Activated CD8-positive, alpha-beta memory T cell treated with anti-CD3 and anti-CD28 coated beads, Interleukin-2, amount 50 U/mL, for 48 hours (primary cell): ENCODE measurements at places on chromosomes 13 and 19.

DNA sequence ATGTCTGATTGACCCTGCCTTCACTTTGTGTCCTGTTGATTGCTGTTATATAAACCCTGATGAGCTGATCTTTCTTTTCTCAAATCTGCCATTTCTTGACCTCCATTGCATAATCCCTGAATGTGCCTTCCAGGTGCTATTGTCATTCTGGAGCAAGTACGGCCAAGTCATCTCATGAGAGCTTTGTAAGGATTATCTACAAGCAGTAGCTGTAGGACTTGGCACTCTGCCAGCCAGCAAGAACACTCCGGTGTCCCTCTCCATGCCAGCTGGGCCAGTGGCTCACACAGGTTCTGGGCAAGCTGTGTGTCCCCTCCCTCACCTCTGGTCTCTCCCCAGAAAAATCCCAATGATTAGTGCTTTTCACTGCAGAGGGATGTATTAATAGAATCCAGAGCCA lies 348.1 kb downstream of the FOXO1 start:
- no peak for DNase-seq

- no peak for DNase-seq
Observed at GRCh38 chr13:24178847-24179485, 18.4 kb downstream of the SPATA13 start.

DNA sequence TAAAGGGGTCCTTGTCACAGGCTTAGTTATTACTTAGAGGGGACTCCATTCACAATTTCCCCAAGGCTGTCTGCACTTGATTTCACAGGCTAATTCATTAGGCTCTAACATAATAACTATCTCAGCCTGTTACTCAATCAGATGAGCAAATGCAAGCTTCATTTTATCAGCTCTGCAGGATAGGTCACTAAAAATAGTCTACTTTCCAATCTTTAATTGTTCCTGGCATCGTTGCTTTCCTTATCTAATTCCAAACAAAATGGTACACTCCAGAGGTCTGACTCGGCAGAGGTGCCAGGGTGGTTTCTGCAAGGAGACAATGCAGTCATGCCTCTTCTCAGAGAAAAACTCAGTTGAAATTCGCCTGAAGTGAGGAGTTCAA lies 69.7 kb upstream of the SLC15A1 start:
- DNase-seq = no peak

GRCh38 chr19:3285647-3286176 lies 61.3 kb downstream of the CELF5 start:
- peak; percentile 87 for DNase-seq

DNA sequence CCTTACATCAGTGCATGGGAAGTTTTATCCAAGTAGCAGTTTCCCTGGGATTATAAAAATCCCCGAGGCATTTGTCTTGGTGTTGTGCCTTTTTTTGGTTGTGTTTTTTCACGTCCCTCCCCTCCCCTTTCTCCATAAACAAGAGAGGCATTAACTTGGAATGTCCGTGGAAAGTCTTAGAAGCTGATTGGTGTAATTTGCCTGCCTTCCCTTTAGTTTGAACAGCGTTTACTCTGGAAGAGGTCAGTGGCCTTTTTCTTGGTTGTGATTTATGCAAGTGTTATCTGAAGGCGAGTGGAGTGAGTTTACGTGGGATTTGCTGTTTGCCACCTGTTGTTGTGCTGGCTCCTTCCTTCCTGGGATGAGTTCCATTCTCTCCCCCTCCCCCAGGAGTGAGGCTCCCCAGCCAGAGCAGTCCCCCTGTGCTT lies 7.2 kb downstream of the ACTN4 start:
- DNase-seq = no peak

DNA sequence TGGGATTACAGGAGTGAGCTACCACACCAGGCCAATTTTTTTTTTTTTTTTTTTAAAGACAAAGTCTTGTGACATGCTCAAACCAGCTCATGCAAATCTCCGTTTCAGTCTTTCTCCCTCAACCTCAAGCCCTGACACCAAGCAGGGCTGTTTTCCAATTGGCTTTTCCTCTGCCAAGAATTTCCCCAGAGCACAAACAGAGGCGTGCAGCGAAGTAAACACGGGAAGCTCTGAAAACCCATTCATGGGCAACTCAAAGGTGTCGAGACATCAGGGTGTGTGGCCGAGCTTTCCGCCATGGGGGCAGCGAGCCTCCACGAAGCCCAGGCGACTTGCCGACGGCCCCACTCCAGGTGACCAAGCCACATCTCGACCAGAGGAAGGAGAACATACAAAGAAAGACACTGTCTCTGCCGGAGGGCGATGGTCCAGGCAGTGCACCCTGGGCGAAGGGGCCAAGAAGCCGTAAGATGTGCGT lies 70.0 kb downstream of the INSR start:
- no peak for DNase-seq

DNA sequence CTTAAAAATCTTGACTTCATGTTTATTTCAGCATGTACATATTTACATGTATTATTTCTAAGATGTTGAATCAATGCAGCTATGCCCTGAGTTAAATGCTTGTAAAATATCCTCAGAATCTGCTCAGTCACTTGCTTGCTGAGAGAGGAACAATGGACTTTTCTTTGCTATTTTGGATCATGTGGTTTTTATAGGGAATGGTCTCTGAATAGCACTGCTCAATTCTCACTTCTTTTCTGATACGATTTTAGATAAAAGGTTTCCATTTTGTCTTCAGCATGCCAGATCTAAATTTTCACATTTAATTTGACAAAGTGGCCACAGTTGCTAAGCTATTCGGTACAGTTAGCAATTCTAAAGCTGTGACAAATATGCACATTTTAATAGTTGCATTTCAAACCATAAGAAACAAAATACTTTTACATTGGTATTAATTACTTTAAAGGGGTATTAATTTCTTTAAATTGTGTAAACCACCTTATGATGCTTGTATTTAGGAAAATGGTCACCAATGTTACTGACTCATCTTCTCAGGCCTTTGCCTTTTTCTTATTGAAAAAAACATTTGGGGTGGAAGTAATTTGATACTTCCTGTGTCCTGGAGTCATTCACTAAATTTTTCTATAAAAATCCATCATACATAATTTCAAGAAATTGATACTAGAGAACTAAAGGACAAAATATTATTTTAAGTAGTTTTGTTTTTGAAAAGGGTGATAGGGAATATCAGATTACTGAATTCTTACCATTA lies 113.5 kb downstream of the MYO16 start:
- DNase-seq = no peak

DNA sequence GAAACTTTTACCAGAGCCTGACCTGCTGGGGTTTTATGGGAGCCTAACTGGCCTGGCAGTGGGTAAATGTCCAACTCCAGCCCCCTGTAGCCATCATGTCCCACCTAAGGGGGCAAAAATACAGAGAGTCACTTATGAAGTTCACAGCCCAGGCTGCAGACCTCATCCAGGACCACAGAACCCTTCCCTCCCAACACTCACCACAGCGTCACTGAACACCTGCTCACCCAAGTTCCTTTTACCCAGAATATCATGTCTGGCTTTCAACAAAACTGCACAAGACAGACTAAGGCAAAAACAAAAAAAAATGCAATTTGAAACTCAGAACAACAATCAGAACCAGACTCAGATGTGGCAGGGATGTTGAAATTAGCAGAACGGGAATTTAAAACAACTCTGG lies 6.4 kb downstream of the CEACAM3 start:
- DNase-seq = no peak

DNA sequence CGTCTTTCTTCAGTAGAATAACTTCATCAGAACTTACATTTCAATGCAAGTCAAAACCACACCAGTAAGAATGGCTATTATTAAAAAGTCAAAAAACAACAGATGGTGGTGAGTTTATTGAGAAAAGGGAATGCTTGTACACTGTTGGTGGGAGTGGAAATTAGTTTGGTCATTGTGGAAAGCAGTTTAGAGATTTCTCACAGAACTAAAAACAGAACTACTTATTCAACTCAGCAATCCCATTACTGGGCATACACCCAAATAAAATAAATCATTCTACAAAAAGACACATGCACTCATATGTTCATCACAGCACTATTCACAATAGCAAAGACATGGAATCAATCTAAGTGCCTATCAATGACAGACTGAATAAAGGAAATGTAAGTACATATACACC lies 231.2 kb downstream of the NHLRC3 start:
- DNase-seq = no peak

DNA sequence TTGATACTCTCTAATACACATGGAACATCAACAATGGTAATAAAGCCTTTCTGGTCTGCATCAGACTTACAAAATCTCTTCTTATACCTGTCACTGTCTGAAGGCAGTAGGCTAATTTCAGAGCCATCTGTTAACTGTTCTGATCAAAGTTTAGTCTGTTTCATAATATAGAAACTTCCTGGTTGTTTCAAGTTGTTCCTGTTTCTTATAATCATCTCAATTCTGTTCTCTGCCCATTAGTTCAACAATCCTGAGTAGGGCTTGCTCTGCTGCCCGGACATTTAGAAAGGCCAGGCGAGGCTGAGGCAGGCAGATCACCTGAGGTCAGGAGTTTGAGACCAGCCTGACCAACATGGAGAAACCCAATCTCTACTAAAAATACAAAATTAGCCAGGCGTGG lies 5.4 kb upstream of the ZSCAN5A start:
- no peak for DNase-seq

DNA sequence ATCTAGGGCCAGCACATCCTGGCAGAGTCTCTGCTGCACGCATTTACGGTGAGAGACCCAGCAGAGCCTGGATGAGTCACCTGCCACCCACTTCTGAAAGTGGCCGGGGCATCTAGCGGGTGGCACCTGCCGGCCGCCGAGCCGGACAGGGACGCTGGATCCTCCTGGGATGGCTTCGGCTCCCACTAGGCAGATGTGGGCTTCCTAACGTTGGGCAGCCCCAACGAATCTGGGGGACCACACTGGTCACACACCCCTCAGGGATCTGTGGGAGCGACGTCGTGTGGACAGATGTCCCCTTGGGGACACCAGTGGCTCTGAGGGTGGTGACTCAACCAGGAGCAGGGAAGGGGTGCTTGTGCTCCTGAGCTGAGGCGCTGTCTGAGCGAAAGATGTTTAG lies 32.2 kb downstream of the TMEM255B start:
- DNase-seq = no peak

DNA sequence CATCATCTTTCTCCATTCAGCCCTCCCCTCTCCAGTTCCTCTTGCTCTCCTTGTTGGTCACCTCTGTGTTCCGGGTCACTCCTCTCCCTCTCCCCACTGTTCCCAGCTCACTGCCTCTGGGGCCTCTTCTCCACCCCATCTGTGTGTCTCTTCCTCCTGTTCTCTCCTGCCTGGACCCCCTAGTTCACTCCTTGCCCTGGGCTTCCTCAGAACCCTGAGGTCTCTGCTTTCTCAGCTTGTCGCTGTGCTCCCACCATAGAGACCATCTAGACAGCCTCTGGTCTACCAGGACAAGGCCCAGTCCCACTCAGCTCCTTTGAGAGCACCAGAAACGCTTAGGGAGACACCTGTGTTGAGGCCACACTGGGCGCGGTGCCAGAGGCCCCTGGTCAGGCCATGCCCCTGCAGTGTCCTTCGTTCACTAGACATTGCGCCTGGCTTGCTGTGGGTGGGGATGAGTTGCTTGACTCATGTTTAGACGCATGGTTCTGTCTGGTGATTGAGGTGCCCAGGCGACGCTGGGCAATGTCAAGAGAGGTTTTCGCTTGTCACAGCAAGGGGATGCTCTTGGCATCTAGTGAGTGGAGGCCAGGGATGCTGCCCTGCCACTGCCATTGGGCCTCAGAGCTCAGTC lies 4.8 kb downstream of the LENG9 start:
- no peak for DNase-seq

- no peak for DNase-seq
Observed at GRCh38 chr19:29908963-29909944, 32.8 kb upstream of the URI1 start.

DNA sequence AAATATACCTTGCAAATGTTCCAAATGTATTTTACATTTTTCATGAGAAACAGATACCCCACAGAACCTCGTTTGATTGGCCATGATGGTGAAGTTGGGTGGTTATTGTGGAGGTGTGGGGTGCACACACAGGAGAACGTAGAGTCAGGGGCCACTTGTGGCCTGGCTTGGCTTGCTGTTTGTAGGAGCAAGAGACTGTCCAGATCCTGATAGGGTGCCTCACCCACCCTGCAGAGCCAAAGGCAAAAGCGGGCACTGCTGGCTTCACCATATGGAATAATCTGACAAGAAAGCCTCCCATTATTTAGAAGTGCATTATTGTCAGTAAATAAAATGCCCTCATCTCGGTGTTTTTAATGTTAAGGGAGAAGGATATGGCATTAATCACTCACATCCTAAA lies 330.2 kb downstream of the TEX29 start:
- DNase-seq = no peak

DNA sequence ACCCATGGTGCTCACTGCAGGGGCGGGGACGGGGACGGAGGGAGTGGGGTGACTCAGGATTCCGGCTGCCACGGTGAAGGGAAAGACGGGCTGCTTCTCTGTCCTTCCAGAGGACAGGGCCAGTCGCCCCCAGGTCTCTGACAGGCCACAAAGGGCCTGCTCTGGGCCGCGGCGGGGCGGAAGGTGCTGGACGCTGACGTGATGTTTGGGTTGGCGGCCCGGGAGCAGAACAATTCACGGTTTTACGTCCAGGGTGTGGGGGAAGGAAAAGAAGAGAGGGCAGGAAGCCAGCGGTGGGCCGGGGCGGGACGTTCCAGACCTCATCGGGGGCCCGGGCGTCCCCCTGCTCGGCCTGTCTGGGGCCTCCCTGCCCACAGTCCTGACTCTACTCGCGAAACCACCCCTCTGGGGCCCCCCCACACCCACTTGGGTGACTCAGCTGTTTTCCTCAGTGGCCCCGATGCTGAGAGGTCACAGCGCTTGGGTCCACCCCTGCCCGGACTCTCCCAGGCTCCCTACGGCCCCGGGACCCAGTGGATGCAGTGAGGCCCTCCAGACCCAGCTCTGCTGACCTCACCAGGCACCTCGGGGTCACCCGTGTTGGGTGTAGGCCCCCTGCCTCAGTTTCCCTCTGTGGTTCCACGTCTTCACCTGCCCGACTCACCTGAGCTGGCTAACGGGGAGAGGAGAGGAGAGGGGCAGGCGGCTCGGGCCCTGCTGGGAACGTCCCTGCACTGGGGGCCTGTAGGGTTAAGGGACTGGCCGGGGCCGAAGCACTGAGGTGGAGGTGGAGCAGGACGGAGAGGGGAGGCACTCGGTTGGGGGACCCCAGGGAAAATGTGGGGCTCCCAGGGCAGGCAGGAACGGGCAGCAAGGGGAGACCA lies 29.2 kb downstream of the PIP5K1C start:
- peak; percentile 84 for DNase-seq

GRCh38 chr13:30856005-30856790 lies 49.9 kb upstream of the MEDAG start:
- no peak for DNase-seq

- DNase-seq = peak; percentile 83
Observed at GRCh38 chr19:15464394-15465385, at the start of gene RASAL3. Gene RASAL3, minus strand, starts transcription at chr19:15464544. Its CDS starts 186 bp downstream, at chr19:15464358.

- DNase-seq = no peak
Observed at GRCh38 chr19:40413291-40413845, at the start of gene PRX. Gene PRX, minus strand, starts transcription at chr19:40413378. Its CDS starts 5,446 bp downstream, at chr19:40407932.
